ENCODE measurements at places on chromosomes 13 and 19. TPM values are rescaled to one million over a fixed set of nuclear protein-coding genes. Genes with fewer than 3 reads are reported as not detected.

The IGFLR1 gene
- polyA plus RNA-seq = 6.2 TPM

The KBTBD7 gene
- polyA plus RNA-seq = 7.3 TPM

The FBXO17 gene
- 32.3 TPM for polyA plus RNA-seq

The ZNF540 gene
- 3.6 TPM for polyA plus RNA-seq

All from hindlimb muscle (tissue), 1 donor.